Tibial artery (tissue), 4 donors: ENCODE measurements at places on chromosomes 3 and 15.
A peak's percentile ranks its signal among the peaks of the same experiment; 100 is the strongest.

- no peak for DNase-seq
Measured at GRCh38 chr15:31217067-31217466, 109.6 kb upstream of the KLF13 start.

- DNase-seq, result no peak
Measured at GRCh38 chr15:56934269-56934668, 15.8 kb downstream of the TCF12 start.

DNA sequence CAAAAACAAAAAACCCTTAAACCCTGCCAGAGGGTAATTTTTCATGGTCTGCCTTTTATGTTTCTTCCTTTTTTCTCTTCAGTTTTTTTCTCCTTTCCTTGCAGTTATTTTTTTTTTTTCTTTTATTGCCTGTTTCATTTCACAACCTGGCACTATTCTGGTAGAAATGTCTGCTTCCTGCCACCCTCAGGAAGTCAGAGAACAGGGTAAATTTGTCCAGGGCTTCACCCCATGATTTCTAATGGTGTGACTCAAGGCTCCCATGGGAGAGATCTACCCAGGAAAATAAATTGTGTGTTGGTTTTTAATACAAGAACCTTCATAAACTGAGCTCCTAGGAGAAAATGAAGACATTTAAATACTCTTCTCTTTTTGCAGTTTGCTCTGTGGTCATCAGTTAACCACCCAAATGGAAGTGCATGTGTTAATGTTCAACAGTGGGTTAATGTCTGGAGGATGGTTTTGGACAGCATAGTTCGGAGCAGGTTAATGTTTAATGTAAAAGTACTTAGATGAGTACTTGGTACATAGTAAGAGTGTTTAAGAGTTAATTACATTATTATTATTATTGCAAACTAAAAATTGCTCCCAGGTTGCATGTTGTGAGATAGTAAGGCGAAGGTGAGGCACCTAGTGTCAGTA lies 45.9 kb downstream of the CGNL1 start:
- peak; percentile 52 for DNase-seq

GRCh38 chr15:99554880-99555488 lies 10.8 kb upstream of the MEF2A start:
- DNase-seq, result no peak

- peak; percentile 95 for DNase-seq
Measured at GRCh38 chr3:123618768-123619484, 34.1 kb upstream of the HACD2 start.
